ENCODE measurements at places on chromosomes 11 and 22. TPM values are rescaled to one million over a fixed set of nuclear protein-coding genes. Genes with fewer than 3 reads are reported as not detected.

ATG2A gene
- 28.7 TPM for total RNA-seq

FAT3 gene
- not detected for total RNA-seq

P2RY2 gene
- total RNA-seq, result not detected

AMPD3 gene
- total RNA-seq, result 25.6 TPM

Data from OCI-LY7 (cell line).